Inflammatory macrophage (primary cell): ENCODE measurements at places on chromosomes 16 and 17.

- DNase-seq = no peak
Measured at GRCh38 chr16:967546-968295, 3.1 kb downstream of the LMF1 start.

DNA sequence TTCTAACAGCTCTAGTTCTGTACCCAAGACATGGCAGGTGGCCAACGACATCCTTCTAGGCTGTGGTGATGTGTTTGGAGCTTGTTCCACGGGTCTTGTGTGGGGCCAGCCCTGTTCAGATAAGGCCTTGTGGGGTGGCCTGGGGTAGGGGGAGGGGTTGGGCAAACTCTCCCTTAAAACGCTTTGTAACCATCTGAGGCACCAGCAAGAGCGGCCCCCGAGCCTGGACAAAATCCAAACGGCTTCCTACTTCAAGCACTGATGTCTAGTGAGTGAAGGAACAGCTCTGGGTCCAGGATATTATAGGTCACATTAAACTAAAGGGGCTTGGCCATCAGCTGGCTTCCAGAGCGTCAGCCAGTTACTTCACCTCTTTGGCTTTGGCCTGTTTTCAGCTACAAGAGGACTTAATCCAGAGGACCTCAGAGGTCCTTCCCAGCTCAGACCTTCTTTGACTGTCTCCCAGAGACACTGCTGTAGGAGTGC lies 11.9 kb downstream of the SERPINF1 start:
- DNase-seq = no peak

GRCh38 chr17:47220531-47220999 lies 11.4 kb downstream of the MYL4 start:
- DNase-seq = no peak

GRCh38 chr17:14469971-14470370 lies 169.1 kb downstream of the HS3ST3B1 start:
- DNase-seq = no peak
